Stimulated activated CD4-positive, alpha-beta T cell treated with anti-CD3 and anti-CD28 coated beads, Interleukin-1b, Interleukin-23, amount 100 ng/mL, for 1 hour (primary cell): ENCODE measurements at places on chromosomes 4 and X.

DNA sequence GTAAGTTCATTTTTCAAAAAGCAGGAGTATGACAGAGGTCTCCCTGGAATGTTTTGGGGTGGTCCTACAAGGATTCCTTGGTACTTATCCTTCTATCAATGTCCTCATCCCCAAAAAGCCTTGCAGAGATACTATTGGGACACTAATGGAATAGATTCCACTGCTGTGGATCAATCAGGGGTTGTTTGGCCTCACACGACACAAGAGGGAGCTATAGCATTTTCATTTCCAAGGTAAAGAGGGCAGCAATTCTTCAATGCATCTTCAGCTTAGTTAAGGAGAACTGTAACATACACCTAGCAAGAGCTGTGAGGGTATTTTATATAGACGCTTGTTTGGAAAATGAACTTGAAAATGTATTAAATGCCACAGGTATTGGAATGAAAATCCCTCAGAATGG is 50.9 kb downstream of the USP26 start:
- DNase-seq = no peak

DNA sequence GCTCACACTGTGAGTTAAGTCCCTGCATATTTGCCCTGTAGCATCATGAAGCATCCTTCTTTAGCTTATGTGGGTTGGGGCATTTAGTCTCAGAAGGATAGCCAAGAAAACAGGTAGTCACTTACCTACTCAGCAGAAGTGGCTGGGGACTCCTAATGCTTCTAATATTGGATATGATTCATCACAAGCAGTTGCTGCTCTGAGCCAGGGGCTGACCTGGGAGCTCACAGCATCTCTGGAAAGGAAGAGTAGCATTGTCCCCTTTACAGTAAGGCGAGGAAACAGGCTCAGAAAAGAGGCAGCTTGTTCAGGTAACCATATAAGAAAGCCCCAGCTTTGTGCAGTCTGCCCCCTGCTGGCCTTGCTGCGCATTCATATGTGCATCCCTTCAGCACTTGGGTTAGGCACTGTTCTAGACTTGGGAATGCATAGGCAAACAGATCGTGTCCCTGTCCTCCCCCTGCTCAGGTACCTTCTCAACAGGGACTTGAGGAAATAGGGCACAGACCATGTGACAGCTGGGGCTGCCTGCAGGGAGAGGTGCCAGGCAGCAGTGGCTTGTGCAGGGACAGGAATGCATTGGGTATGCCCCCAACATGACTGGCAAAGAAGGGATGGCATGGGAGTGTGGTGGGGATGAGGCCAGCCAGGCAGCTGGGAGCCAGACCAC is 35.7 kb upstream of the TBC1D14 start:
- peak; percentile 68 for DNase-seq

- DNase-seq = no peak
These were observed 1216.5 kb downstream of the RAPGEF2 start for GRCh38 chr4:160319221-160319867.

GRCh38 chr4:61298178-61298740 is 98.1 kb downstream of the ADGRL3 start:
- no peak for DNase-seq
